ENCODE measurements at places on chromosomes 1 and 21.

- DNase-seq, result no peak
Observed at GRCh38 chr1:32180186-32181060, 948 bp downstream of the TXLNA start.

DNA sequence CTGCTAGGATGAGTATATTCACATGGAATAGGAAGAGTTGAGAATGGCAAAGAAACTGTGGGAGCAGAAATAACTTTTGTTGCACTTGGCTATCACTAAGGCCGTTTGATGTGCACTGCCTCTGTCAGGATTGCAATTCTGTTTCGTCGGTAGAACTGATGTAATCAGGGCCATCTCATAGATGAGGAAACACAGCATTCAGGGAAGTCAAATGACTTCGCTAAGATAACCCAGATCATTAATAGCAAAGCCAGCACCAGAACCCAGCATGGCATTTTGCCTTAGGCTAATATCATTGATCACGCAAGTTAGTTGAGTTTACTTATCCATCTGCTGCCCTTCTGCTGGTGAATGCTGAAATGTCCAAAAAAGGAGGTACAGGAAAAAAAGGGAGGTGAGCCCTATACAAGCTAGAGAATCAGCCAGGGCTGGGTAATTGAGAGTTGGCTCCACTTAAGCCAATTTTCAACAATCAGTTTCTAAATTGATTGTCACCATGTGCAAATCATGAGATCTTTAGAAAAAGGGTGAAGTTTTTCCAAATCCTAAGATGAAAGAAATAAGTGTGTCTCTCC lies 7.6 kb downstream of the RASSF5 start:
- DNase-seq, result no peak

DNA sequence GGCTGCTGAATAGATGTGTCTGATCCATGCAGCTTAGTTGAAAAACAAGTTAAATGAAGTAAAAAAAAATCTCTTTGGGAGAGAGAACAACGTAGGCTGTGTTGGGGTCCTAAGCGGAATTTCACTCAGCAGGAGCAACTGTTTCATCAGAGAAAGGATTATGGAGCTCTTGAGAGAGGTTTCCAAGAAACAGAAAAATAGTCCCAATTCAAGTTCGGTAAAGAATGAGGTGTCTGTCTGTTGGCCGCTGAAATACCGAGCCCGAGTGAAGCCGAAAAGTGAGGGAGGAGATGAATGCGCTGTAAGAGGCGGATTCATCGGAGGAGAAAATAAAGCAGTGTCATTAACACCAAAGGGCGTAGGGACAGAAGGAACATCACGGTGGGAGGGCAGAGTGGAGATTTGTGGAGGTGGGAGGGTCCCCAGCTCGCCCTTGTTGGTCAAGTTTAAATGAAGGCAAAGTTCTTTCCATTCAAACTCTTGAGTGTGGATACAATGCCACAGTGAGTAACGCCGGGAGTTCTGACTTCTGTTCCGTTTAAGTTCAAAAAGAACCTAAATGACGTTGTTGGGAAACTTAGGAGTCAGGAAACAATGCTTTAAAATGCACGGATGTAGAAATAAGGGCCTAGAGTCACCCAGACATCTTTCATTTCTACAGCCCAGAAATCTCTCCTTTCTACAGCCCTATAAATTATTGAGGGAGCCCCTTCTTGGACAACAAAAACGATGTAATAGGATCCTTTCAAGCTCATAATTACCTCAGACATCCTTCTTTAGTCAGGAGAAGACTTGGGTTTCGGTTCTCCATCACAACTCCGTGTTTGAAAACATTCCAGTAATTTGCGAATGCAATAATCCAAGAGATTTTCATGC lies 15.6 kb upstream of the SLC45A1 start:
- no peak for DNase-seq

GRCh38 chr1:33043267-33044092 lies 6.8 kb upstream of the AK2 start:
- DNase-seq, result no peak

DNA sequence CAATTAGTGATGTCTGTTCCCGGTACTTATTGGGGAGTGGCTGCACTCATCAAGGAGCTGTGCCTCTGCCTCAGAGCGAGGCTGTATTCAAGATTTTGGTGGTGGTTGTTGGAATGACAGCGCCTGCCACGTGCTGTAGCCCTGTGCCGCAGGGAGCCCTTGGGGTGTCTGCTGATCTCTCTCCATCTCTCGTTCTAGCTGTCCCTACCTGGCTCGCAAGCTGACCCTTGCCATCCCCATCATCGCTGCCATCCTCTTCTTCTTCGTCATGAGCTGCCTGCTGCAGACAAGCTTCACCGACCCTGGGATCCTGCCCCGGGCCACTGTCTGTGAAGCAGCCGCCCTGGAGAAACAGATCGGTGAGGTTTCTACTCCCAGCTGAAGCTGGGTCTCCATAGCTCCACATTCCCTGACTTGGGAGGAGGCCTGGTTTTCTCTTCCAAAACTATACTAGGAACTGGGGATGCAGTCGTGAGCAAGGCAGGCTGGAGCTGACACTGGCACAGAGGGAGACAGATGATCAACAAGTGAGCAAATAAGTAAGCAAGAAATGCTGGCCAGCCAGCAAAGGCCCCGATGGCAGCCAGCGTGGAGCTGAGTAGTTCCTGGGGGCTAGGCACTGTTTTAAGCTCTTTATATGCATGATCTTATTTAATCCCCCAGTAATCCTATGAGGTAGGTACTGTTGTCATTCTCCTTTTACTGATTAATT lies 5.9 kb downstream of the ZDHHC18 start:
- no peak for DNase-seq

- no peak for DNase-seq
Observed at GRCh38 chr1:199759268-199759730, 268.2 kb upstream of the NR5A2 start.

DNA sequence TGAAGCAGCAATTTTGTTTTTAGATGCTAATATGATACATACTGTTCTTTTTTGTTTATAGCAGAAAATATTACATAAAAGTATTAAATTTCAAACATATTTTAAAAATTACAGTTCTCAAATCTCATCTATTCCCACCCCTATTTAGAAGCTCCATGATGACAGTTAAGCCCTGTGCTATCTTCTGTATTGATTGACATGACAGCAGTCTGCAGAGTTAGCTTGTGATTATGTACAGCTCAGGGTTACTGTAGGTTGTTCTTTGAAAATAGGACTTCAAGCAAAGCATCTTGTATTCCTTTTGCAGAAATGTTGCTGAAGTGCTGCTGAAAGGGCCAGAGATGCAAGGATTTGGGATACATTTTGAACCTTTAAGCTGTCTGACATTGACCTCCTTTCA lies 8.2 kb downstream of the GPSM2 start:
- DNase-seq, result no peak

- DNase-seq, result no peak
Observed at GRCh38 chr1:166884971-166885370, 8.9 kb upstream of the TADA1 start.

DNA sequence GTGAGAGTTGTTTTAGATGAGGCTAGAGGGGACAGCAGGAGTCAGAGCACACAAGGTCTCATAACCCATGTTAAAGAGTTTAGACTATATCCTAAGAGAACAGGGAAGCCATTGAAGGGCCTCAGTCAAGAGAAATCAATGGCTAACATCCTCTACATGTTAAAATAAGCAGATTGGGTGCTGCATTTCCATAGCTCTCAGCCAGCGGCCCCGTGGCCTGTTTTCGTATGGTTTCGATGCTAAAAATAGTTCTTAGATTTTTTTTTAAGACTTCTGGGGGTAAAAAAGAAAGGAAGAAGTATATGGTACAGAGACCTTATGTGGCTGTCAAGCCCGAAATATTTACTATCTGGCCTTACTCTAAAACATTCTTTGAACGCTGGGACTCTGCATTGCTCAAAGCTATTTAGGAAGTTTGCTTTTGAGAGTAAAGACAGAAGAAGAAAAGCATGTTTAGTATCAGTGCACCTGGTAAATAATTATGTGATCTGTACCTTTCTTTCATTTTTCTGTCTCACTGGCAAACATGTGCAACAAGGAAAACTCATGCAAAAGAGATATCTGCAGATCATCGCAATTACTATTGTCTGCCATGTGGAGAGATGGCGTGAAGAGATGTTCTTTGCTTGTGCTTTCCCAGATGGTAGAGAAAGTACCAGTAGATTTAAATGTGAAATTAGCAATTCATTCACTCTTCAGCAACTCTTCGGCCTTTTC lies 8.4 kb downstream of the PDIK1L start:
- DNase-seq, result no peak

DNA sequence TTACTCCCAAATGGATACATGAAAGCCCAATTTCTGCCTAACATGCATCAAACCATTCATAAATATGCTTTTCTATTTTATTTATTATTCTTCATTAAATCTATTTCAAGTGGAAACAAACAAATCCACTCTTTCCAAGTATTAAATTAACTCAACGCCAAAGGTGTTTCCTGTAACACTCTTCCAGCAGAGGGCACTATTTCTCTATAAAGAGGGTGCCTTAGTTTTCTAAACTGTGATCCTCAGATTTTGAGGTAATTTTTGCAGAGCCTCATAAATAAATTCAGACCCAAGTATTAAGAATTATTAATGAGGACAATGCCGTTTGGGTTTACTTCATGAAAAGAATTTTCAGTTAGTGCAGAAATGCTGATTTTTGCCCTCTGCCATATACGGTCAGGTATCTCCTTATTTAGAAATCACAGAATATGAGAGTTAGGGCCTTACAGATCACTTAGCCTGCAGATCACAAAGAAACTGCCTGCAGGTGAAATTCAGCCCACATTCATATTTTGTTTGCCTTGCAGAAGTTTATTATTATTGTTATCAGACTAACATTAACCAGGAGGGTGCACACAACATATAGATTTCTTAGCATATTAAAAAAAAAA lies 40.1 kb upstream of the MYSM1 start:
- no peak for DNase-seq

Data from BJ (cell line).